ENCODE measurements at places on chromosomes 1 and 21.

DNA sequence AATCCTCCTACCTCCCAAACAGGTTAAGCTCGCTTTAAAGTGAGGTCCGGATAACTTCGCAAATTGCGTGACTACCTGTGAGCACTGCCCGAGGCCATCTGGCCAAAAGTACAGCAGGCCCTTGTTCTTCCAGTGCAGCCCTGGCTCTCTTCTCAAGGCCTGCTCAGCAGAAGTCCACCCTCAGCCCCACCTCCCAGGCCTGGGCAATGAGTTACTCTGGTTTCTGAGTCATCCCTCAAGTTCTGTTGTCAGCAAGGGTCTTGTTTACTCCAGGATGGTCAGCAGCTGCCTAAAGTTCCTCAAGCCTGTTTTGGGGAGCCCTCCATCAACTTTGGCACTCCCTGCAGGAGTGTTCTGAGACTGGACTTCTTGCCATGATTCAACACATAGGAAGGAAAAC is 101.7 kb downstream of the BCAR3 start:
- no peak for DNase-seq

DNA sequence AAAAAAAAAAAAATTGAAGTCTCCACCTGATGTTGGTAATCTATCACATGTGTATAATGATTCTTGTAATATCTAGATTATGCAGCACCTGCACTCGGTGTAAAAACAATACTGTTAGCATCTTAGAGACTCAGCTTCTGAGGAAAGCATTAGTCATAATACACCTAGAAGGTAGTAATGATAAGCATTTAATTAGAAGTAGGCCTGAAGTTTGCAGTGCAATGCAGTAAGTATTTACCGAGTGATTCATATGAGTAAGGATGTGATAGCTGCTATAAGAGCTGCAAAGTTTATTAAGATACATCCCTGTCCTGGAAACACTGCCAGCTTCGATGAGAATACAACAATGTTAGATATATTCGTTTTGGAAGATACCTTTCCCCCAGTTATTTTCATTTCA is 196.4 kb downstream of the GREM2 start:
- DNase-seq, result no peak

GRCh38 chr1:60170709-60171108 is 97.1 kb upstream of the C1orf87 start:
- DNase-seq, result no peak

- DNase-seq, result no peak
These were observed 14.1 kb downstream of the XKR8 start for GRCh38 chr1:27973771-27974416.

GRCh38 chr21:28426545-28426944 is 566.1 kb downstream of the LTN1 start:
- DNase-seq, result no peak

Data from GM12891 (cell line).